Karpas-422 (cell line): ENCODE measurements at places on chromosomes 2 and 18. TPM values are rescaled to one million over a fixed set of nuclear protein-coding genes. Genes with fewer than 3 reads are reported as not detected.

GRCh38 chr2:178796079-178796677 lies 11.0 kb downstream of the TTN start:
- DNase-seq, result peak; percentile 73

DNA sequence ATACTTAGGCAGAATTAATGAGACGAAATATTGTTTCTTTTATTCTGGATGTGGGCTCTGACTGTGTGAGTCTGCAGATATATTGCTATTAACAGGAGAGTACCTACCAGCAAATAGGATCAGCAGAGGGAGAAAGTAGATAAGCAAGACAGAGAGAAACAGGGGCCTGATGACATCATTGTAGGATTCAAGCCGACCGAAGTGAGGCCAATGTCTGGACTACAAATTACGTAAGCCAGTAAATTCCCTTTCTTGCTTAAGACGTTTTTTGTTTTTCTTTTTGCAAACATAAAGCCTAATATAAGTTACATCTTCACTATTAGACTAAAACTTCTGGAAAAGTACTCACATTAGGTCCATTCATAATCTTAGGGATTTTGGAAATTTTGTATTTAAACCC lies 21.4 kb upstream of the PTPRM start:
- DNase-seq, result no peak

GRCh38 chr2:74119912-74120825 lies 27.5 kb downstream of the BOLA3 start:
- DNase-seq, result peak; percentile 83

GKN2 gene
- total RNA-seq, result not detected in 2 replicates

DNA sequence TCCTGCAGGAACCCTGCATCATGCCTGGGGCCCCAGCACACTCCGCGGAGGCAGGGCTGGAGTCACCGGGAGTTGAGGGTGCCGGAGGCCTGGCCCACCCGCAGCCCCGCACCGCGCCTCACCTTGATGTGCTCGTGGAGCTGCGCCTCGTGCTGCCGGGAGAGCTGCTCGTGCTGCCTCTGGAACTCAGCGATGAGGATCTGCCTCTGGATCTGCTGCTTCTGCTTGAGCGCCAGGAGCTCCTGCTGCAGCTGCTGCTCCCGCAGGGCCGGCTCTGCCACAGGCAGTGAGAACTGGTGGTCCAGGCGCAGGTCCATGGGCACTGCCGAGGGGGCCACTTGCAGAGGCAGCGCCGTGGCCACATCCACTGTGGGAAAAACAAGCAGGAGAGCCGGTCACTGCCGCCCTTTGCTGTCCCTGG lies 211.1 kb downstream of the HDAC4 start:
- no peak for DNase-seq

GRCh38 chr18:50791599-50792438 lies 28.0 kb downstream of the MRO start:
- peak; percentile 52 for DNase-seq

GRCh38 chr2:227447606-227448005 lies 24.4 kb upstream of the AGFG1 start:
- DNase-seq, result no peak

- no peak for DNase-seq
Measured at GRCh38 chr2:176370467-176371171, 101.4 kb downstream of the MTX2 start.

- DNase-seq, result no peak
Measured at GRCh38 chr2:57105694-57106093, 921.9 kb downstream of the CCDC85A start.

DNA sequence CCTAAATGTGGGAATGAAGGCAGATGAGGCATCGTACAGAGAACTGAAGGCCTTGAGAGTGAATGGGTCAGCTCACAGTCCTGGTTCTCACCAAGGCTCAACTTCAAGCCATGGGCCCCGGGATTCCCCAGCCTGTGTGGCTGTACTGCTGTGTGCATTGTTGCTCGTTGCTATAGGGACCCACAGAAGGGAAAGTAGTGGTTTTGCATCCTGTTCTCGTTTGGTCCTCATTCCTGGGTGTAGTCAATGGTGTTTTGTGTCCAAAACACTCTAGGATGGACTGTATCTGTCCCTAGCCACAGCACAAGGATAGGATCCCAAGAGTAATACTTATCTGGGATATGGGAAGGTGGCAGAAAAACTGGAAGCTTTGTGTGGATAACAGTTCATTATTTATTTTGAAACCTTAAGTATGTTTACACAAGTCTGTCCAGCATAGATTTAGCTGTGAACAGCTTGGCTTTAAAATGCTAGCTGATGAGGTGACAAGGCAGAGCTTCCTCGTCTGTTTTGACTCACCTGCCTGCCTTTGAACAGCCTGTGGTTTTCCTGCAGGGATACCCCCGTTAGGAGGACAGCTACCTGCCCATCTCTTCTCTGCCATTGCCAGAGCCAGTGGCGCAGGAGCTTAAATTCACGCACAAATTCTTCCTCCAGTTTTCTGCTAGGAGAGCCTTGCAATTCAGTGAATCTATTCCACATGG lies 85.0 kb downstream of the WDSUB1 start:
- DNase-seq, result no peak
